RPMI7951 (cell line): ENCODE measurements at places on chromosomes 3 and 15. TPM values are rescaled to one million over a fixed set of nuclear protein-coding genes. Genes with fewer than 3 reads are reported as not detected.

CCDC9B gene
- total RNA-seq: 8.1 and 8.5 TPM in 2 replicates

GRCh38 chr15:48423896-48424475 lies 92.8 kb downstream of the DUT start:
- peak; percentile 88 for DNase-seq

- no peak for DNase-seq
Measured at GRCh38 chr3:156790156-156790555, 36.0 kb upstream of the LEKR1 start.

AGBL1 gene
- not detected in 2 replicates for total RNA-seq

HTR3E gene
- not detected in 2 replicates for total RNA-seq
